ENCODE measurements at places on chromosomes 16 and 17. TPM values are rescaled to one million over a fixed set of nuclear protein-coding genes. Genes with fewer than 3 reads are reported as not detected.

UNC119 gene
- 20.7 TPM for polyA plus RNA-seq

PLXDC1 gene
- 5.5 TPM for polyA plus RNA-seq

SYNRG gene
- 16.3 TPM for polyA plus RNA-seq

CLUH gene
- polyA plus RNA-seq, result 45.2 TPM

PRSS33 gene
- polyA plus RNA-seq, result not detected

TRPV3 gene
- 2.4 TPM for polyA plus RNA-seq

ABCC12 gene
- polyA plus RNA-seq, result 0.33 TPM

LRRC37A2 gene
- 11.5 TPM for polyA plus RNA-seq

TUBG2 gene
- 14.1 TPM for polyA plus RNA-seq

KRT40 gene
- polyA plus RNA-seq, result 9.3 TPM

SYT17 gene
- 5.9 TPM for polyA plus RNA-seq

TMC6 gene
- polyA plus RNA-seq, result 26.1 TPM

TUBB3 gene
- 20.1 TPM for polyA plus RNA-seq

ZSCAN10 gene
- polyA plus RNA-seq, result not detected

NPIPA5 gene
- polyA plus RNA-seq, result 20.3 TPM

ALOX15 gene
- 0.07 TPM for polyA plus RNA-seq

ST6GALNAC1 gene
- polyA plus RNA-seq, result 0.30 TPM

PYDC1 gene
- 0.37 TPM for polyA plus RNA-seq

KCNJ18 gene
- polyA plus RNA-seq, result not detected

KRT28 gene
- polyA plus RNA-seq, result not detected

DPEP3 gene
- 0.05 TPM for polyA plus RNA-seq

MED31 gene
- polyA plus RNA-seq, result 15.0 TPM

HOXB8 gene
- polyA plus RNA-seq, result 0.29 TPM

CKLF gene
- 27.6 TPM for polyA plus RNA-seq

SCIMP gene
- 1.6 TPM for polyA plus RNA-seq

LPO gene
- polyA plus RNA-seq, result 0.40 TPM

CLEC18A gene
- 0.77 TPM for polyA plus RNA-seq

FAM222B gene
- 13.5 TPM for polyA plus RNA-seq

FZD2 gene
- 22.8 TPM for polyA plus RNA-seq

ARMC7 gene
- polyA plus RNA-seq, result 7.1 TPM

CCL4L2 gene
- 13.6 TPM for polyA plus RNA-seq

SAMD14 gene
- polyA plus RNA-seq, result 3.2 TPM

MYOCD gene
- polyA plus RNA-seq, result 0.90 TPM

CTRB2 gene
- 0.51 TPM for polyA plus RNA-seq

CD7 gene
- 0.42 TPM for polyA plus RNA-seq

PRDM7 gene
- not detected for polyA plus RNA-seq
